Pancreas (tissue), 10 donors: ENCODE measurements at places on chromosomes 7 and 10. TPM values are rescaled to one million over a fixed set of nuclear protein-coding genes. Genes with fewer than 3 reads are reported as not detected.

- H3K4me3 ChIP-seq, result no peak overlapping the region
- no peaks in the 10 kb centered on the region for H3K36me3 ChIP-seq
- no peak overlapping the region for H3K27ac ChIP-seq
- no peak for DNase-seq
Observed at GRCh38 chr10:3955493-3955892, 170.5 kb upstream of the KLF6 start.

GRCh38 chr7:43396187-43396740 is 186.6 kb upstream of the STK17A start:
- H3K27ac ChIP-seq, result no peak overlapping the region
- no peaks in the 10 kb centered on the region for H3K4me1 ChIP-seq
- no peak overlapping the region for H3K4me3 ChIP-seq
- H3K36me3 ChIP-seq, result no peaks in the 10 kb centered on the region
- no peaks in the 10 kb centered on the region for H3K27me3 ChIP-seq
- DNase-seq, result no peak

GRCh38 chr7:76408121-76408560 is 1.4 kb downstream of the SSC4D start:
- H3K4me3 ChIP-seq, result no peak overlapping the region
- no peaks in the 10 kb centered on the region for H3K27me3 ChIP-seq
- H3K36me3 ChIP-seq, result no peaks in the 10 kb centered on the region
- no peak overlapping the region for H3K27ac ChIP-seq

DNA sequence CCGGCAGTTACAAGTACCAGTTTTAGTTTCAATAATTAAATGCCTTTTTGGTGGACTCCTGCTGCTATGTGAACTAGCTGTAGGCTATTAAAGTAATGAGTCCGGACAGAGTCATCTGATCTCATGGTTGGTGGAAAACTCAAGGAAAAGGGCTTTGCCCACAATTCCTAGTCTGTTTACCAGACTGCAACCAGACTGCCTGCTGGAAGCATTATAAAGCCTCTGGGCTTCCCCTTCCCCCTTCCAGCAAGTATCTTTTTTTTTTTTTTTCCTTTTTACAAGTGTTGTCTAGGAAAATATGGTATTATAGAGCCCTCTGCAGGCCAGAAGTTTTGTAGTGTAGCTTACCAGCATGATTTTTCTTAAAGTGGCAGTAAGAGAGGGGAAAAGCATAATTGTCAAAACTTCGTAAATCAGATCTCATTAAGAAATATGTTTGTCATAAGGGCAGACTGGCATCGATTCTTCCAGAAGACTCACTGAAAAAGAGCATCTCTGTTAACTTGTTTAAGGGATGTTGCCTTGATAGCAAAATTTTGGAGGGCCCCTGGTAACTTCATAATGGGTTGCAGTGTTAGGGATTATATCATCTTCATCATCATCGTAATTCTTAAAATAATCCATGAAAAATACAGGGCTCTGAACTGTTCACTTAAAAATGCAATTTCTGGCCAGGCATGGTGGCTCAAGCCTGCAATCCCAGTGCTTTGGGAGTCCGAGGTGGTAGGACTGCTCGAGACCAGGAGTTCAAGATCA is 181.3 kb downstream of the TAX1BP1 start:
- DNase-seq, result peak; percentile 52
- no peaks in the 10 kb centered on the region for H3K4me1 ChIP-seq
- H3K4me3 ChIP-seq, result peak overlapping the region; percentile 12
- no peaks in the 10 kb centered on the region for H3K27me3 ChIP-seq
- H3K27ac ChIP-seq, result no peak overlapping the region

DNA sequence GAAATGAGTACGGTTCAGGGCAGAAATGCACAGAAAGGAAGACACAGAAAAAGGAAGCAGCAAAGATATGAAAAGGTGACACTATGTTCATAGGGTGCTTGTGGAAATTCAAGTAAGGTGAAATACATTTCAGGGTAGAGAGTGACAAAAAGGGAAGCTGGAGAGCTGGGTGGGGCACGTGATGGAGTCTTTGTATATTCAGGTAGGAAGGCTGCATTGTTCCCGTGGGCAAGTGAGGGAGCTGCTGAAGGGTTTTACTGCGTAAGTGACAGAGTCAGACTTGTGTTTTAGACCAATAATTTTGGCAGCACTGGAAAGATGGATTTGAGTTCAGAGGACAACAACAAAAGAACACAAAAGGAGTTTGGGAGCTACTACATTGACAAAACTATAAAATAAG is 35.3 kb upstream of the ANK3 start:
- H3K27ac ChIP-seq, result no peak overlapping the region
- no peak overlapping the region for H3K4me3 ChIP-seq
- H3K36me3 ChIP-seq, result no peaks in the 10 kb centered on the region
- no peaks in the 10 kb centered on the region for H3K27me3 ChIP-seq
- H3K4me1 ChIP-seq, result peaks cover 10% of the 10 kb centered on the region

Gene TRIL
- 0.19 TPM for polyA plus RNA-seq

DNA sequence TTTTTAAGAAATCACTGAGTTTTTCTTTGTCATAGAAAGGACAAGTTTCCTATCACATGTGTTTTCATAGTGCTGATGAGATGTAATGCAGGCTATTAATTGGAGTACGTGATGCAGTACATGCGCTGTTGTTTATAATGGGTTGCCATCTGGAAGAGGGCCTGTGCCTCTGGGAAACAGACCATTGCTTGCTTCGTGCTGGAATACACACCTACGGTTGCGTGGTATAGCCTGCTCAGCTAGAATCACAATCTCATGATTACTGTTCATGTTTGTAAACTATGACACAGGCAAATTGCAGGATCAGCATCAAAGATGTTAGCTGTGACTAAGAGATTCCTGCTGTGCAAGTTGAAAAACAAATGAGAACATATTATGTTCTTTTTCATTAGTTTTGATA is 107.2 kb upstream of the STEAP1B start:
- no peaks in the 10 kb centered on the region for H3K4me1 ChIP-seq
- no peak for DNase-seq
- no peak overlapping the region for H3K4me3 ChIP-seq
- H3K36me3 ChIP-seq, result no peaks in the 10 kb centered on the region
- no peak overlapping the region for H3K27ac ChIP-seq

DNA sequence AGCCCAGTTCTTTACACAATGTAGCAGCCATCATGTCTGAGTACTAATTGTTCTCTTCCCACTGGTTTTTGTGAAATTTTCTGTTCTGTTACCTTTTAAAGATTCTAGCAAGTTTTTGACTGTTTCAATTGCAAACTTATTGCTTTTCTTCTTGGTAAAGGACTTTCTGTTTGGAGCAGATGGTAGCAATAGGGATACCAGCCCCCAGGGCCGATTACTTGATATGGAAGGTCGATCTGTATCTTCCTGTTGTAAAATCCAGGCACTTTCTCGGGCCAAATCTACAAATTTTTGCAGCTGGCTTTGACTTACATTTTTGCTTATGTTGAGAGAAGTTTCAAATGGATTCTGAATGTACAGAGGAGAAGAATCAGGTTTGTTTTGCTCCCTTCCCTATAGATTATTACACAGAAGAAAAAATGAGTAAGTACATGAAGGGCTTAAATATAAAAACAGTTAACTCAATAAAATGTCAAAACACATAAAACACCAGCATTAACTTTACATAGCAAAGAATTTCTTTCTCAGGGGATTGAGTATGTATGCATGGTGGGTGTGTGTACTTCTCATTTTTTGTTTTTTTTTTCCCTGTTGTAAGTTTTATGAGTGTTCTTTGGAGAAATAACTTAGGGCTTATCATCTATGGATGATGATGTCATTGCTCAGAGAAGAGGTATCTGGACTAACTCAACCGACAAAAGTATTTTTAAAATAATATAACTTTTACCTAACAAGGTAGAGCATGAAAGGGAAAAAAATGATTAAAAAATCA is 35.3 kb downstream of the MTPAP start:
- H3K27me3 ChIP-seq, result no peaks in the 10 kb centered on the region
- H3K4me1 ChIP-seq, result no peaks in the 10 kb centered on the region
- no peak for DNase-seq

- no peaks in the 10 kb centered on the region for H3K27me3 ChIP-seq
- peaks cover 8% of the 10 kb centered on the region for H3K4me1 ChIP-seq
- H3K27ac ChIP-seq, result no peak overlapping the region
- no peak for DNase-seq
Observed at GRCh38 chr7:135154734-135155133, 6.9 kb downstream of the TMEM140 start.

Gene FBXO24
- 1.9 TPM for polyA plus RNA-seq

- no peak for DNase-seq
- peaks cover 4% of the 10 kb centered on the region for H3K4me1 ChIP-seq
- no peaks in the 10 kb centered on the region for H3K27me3 ChIP-seq
- no peak overlapping the region for H3K4me3 ChIP-seq
- H3K27ac ChIP-seq, result peak overlapping the region; percentile 37
- no peaks in the 10 kb centered on the region for H3K36me3 ChIP-seq
Observed at GRCh38 chr10:74598891-74599566, 227.4 kb upstream of the KAT6B start.

DNA sequence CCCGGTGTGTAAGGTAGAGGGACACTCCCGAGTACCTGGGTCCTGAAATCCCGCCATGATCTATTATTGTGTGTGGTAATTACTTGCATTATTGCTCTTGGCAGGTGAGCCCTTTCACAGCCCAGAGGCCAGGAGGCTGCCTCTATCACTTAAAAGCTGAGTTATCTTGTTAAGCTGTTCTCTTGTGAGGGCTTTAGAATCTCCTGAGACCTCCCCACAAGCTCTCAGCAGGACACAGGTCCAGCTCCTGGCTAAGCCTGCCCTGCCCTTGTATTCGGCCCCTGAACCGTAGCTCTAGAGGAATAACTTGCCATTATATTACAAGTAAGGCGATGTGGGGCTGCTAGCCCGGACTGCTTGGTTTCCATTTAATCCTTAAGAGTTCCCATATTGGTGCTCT is 13.9 kb downstream of the SND1 start:
- no peak overlapping the region for H3K27ac ChIP-seq
- DNase-seq, result no peak
- no peaks in the 10 kb centered on the region for H3K27me3 ChIP-seq
- H3K4me1 ChIP-seq, result peaks cover 3% of the 10 kb centered on the region
- H3K4me3 ChIP-seq, result no peak overlapping the region

DNA sequence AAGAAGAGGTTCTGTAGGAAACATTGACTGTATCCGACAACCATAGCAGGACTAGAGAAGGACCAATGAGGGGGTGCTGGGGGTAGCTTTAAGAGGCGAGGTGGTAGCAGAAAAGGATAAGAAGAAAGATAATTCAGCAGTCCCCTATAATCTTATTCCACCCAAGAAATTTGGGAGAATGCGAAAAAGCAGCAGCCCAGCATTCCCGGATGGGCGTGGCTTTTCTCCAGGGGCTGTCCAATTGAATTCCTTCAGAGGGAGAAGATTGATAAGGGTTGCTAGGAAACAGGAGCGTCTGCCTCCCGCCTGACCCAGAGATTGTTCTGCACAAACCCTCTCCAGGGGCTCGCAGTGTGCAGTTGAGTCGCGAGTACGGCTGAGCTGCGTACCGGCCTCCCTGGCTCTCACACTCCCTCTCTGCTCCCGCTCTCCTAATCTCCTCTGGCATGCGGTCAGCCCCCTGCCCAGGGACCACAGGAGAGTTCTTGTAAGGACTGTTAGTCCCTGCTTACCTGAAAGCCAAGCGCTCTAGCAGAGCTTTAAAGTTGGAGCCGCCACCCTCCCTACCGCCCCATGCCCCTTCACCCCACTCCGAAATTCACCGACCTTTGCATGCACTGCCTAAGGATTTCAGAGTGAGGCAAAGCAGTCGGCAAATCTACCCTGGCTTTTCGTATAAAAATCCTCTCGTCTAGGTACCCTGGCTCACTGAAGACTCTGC is at the start of gene GRM3:
TSS of gene GRM3 (plus strand) at position 349 of the 721 bp plus-strand sequence. CDS start 121,237 bp downstream, outside the sequence.
- H3K4me3 ChIP-seq, result no peak within 1 kb of the TSS
- H3K27ac ChIP-seq, result no peak within 1 kb of the TSS
- peaks cover 18% of the 10 kb centered on the region for H3K27me3 ChIP-seq
- DNase-seq, result no peak
- peaks cover 3% of the 10 kb centered on the region for H3K4me1 ChIP-seq
- no peaks in the 10 kb centered on the region for H3K36me3 ChIP-seq

DNA sequence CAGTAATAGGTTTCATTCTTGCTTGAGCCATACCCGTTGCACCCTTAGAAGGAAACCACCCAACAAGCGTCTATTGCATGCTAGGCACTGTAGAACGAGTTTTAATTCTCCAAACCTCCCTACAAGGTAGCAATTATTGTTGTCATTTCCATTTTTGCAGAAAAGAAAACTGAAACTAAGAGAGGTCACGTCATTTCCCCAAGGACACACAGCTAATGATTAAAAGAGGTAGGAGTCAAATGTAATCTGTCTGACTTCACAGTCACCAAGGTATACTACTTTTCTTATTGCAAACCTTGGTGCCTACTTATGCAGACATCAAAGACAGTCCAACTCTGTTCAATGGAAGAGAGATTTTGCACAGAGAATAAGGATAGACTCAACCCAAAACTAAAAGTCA is 49.1 kb upstream of the C1QL3 start:
- H3K4me1 ChIP-seq, result no peaks in the 10 kb centered on the region
- H3K4me3 ChIP-seq, result no peak overlapping the region
- H3K27ac ChIP-seq, result no peak overlapping the region
- no peak for DNase-seq
- H3K27me3 ChIP-seq, result no peaks in the 10 kb centered on the region
- no peaks in the 10 kb centered on the region for H3K36me3 ChIP-seq

DNA sequence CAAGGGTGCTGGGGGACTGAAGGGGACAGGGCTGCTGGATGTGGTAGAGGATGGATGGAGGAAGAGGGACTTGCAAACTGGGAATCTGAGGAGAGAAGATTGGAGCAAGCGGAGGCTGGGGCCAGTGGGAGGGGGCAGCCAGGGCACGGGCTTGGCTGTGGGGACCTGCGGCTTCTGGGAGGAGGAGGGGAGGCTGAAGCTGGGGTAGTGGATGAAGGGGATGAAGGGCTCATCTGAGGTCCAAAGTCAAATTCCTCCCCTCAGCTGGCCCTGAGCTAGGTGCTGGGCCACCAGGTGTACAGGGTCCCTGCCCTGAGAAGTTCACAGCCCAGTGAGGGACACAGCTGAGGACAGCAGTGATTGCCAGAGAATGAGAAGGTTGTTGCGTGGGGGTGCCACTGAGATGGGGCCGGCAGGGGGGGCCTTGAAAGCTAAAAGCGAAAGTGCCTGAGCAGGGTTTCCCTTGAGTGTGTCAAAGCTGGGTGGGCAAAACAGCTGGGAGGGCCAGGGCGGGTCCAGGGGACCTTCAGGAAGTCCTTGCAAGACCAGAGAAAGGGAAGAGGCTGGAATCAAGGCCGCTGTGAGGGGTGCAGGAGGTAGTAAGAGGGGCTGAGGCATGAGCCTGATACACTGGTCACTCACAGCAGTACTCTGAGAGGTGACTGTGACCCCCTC is 75.2 kb downstream of the MYL10 start:
- no peak overlapping the region for H3K4me3 ChIP-seq
- H3K27ac ChIP-seq, result no peak overlapping the region
- no peaks in the 10 kb centered on the region for H3K36me3 ChIP-seq
- no peak for DNase-seq

DNA sequence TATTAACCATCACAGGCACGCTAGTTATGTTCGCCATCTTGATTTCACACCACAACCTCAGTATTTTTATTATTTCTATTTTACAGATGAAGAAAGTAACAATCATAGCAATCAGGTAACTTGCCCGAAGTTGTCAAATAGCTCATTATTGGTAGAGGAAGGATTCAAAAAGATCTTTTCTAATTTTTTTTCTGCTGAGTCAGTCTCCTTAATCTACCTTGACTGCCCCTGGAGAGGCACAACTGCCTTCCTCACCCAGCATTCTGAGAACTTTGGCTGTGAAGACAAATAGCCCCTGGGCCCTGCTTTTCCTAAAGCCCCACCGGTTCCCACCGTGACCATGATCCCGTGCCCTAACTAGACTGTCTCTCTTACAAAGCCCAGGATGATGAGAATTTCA is 99.2 kb downstream of the TRIL start:
- H3K27me3 ChIP-seq, result no peaks in the 10 kb centered on the region
- H3K4me3 ChIP-seq, result no peak overlapping the region
- DNase-seq, result no peak
- no peak overlapping the region for H3K27ac ChIP-seq
- no peaks in the 10 kb centered on the region for H3K36me3 ChIP-seq
- H3K4me1 ChIP-seq, result no peaks in the 10 kb centered on the region

Gene PIP
- polyA plus RNA-seq, result not detected
